ENCODE measurements at places on chromosomes 5 and 9.

GRCh38 chr5:68243251-68243650 lies 27.7 kb downstream of the PIK3R1 start:
- DNase-seq: no peak
- H3K4me1 ChIP-seq: peaks cover 46% of the 10 kb centered on the region
- no peaks in the 10 kb centered on the region for H3K36me3 ChIP-seq
- H3K4me3 ChIP-seq: no peak overlapping the region
- no peak overlapping the region for H3K27ac ChIP-seq

DNA sequence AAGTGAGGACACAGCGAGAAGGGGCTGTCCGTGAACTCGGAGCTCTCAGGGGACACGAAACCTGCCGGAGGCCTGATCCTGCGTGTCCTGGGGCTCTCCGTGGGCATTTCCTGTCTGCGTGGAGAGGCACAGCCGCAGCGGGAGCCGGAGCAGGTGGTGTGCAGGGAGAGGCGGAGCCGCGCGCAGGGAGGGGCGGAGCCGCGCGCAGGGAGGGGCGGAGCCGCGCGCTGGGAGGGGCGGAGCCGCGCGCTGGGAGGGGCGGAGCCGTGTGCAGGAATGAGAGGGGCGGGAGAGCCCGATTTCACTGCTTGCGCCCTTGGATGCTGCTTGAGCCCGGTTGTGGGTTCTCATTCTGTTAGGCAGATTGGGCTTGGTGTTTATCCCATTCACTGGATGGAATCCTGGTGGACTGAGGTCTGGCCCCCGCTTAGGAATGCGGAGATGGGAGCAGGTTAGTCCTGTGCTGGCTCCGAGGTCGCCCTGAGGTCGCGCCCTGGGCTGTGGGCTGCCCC lies 26.7 kb downstream of the NDUFS6 start:
- H3K36me3 ChIP-seq: 0 out of 2 replicates have a peak, but pooled peaks cover 2% of the 10 kb centered on the region
- no peak overlapping the region for H3K27ac ChIP-seq
- no peak overlapping the region for H3K4me3 ChIP-seq

GRCh38 chr5:150309101-150309885 lies 6.6 kb upstream of the ARSI start:
- no peak for DNase-seq
- no peaks in the 10 kb centered on the region for H3K36me3 ChIP-seq
- peaks cover 83% of the 10 kb centered on the region for H3K4me1 ChIP-seq
- no peak overlapping the region for H3K27ac ChIP-seq
- no peak overlapping the region for H3K4me3 ChIP-seq
- H3K27me3 ChIP-seq: no peaks in the 10 kb centered on the region

DNA sequence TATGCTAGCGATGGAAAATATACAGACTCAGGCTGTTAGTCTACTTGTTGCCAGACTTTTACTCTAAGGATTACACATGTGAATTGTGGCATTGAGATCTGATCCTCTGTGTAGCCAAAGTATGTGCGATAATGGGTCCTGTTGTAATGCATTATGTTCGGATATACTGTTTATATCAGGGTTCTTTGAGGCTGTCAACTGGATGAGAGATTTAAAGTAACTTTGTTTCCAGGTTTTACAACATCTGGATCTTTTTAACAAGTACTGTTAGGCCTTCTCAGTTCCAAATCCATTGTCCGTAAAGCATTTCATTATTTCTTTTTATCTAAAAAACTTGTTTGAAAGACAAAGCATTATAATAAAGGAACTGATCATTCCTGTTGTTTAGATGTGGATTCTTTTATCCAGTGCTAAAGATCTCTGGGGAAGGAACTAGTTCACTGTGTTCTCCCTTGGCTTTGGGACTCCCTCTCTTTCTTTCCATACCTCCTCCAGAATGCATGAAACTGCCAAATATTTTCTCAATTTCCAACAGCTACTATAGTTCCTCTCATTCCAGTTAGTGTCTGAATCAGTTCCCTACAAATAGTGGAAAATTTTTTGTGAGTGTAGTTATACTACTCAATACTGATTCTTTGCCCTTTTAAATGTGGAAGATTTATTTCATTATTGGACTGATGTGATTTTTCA lies 68.8 kb downstream of the HACD4 start:
- no peak for DNase-seq
- H3K36me3 ChIP-seq: no peaks in the 10 kb centered on the region
- no peaks in the 10 kb centered on the region for H3K4me1 ChIP-seq
- H3K27ac ChIP-seq: no peak overlapping the region
- no peaks in the 10 kb centered on the region for H3K27me3 ChIP-seq

- no peak overlapping the region for H3K4me3 ChIP-seq
- no peaks in the 10 kb centered on the region for H3K4me1 ChIP-seq
- DNase-seq: no peak
Observed at GRCh38 chr9:81137976-81138568, 551.3 kb downstream of the TLE1 start.

DNA sequence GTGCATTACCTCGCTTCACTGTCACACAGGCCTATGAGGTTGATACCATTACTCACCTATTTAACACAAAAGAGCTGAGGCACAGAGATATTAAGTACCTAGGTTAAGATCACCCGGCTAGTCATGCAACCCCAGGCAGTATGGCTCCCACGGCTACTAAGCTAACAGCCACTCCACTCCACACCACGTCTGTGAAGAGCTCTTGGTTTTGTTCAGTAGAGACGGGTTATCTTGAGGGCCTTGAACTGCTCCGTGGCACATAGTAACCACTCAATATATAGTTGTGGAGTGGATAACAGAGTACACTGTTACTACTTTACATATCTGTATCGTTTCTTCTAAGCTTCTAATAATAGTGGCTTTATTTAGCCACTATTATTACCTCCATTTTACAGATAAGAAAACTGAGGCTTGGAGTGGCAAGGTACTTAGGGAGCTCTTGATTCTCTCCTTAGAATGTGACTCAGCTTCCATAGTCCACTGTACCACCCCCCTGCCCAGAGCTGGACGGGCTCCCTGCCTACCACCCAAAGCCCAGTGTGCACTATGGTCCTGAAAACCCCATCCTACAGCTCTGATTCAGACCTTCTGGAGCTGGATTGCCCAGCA lies 1.0 kb upstream of the CORO2A start:
- H3K27ac ChIP-seq: peak overlapping the region; percentile 82
- no peak for DNase-seq
- H3K36me3 ChIP-seq: no peaks in the 10 kb centered on the region
- H3K4me3 ChIP-seq: peak overlapping the region; percentile 98
- H3K27me3 ChIP-seq: no peaks in the 10 kb centered on the region
